Esophagus muscularis mucosa (tissue), 4 donors: ENCODE measurements at places on chromosomes 16 and 17. TPM values are rescaled to one million over a fixed set of nuclear protein-coding genes. Genes with fewer than 3 reads are reported as not detected.

DNA sequence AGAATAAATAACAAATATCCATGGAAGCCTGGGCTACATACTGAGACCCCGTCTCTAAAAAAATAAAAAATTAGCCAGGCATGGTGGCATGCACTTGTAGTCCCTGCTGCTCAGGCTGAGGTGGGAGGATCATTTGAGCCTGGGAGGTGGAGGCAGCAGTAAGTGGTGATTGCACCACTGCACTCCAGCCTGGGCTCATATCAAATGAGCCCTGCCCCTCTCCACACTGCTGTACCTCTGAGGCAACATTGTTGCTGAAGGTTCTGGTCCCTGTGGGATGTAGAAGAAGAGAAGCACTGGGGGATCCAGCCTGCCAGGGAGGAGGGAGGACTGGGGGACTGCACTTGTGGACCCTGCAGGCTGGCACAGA lies 11.4 kb upstream of the ARHGAP23 start:
- no peak for DNase-seq

- no peak for DNase-seq
These were observed 186.5 kb downstream of the PRKCA start for GRCh38 chr17:66488864-66489263.

The CCL3 gene
- not detected for total RNA-seq

DNA sequence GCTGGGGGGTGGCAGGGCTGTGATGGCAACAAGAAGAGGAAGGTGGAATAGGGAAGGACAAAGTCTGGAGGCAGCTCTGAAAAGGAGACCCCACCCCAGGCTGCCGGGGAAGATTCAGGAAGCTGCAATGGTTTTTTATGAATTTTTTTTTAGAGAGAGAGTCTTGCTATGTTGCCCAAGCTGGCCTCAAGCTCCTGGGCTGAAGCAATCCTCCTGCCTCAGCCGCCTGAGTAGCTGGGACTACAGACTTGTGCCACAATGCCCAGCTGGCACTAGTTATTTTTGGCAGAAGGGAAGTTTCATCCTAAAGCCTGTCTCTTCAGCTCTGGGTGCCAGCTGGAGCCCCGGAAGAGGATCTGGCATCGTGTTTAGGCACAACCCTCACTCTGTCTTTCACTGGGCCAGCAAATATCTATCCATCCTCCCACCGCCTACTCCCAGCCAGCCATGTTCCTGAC lies 1.3 kb upstream of the CES3 start:
- DNase-seq: no peak

The ZNF205 gene
- total RNA-seq: 25.0 TPM

GRCh38 chr17:68601565-68602288 lies 560 bp upstream of the FAM20A start:
- peak; percentile 91 for DNase-seq

DNA sequence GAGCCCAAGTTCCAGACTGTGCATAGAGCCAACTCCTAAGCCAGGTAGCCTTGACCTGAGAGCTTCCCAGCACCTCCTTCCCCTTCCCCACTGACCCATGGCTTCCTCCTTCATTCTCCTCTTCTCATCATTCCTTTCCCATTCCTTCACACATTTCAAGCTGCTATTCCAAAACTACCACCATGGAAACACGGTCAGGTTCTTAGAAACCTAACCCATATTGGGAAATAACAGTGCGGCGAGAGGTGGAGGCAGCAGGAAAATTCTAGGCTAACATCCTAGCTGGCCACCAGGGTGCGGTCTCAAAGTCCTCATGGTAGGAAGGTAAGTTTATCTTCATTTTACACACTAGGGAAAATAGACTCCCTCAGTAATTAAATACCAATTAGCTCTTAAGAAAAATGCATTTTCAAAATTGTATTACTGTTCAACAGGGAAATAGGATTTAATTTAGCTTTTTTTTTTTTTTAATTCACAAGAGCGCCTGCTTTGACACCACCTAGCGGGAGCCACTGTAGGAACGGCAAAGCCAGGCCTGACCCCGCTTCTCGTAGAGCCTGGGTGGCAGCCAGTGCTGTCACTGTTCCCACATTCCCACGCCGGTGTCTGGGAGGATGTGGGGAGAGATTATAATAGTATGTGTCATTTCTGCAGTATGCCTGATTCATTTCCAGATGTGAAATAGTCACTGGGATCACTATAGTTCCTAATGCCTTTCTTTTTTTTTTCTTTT lies 14.0 kb upstream of the SPHK1 start:
- DNase-seq: no peak

The SOST gene
- total RNA-seq: not detected

The GLP2R gene
- 16.6 TPM for total RNA-seq

DNA sequence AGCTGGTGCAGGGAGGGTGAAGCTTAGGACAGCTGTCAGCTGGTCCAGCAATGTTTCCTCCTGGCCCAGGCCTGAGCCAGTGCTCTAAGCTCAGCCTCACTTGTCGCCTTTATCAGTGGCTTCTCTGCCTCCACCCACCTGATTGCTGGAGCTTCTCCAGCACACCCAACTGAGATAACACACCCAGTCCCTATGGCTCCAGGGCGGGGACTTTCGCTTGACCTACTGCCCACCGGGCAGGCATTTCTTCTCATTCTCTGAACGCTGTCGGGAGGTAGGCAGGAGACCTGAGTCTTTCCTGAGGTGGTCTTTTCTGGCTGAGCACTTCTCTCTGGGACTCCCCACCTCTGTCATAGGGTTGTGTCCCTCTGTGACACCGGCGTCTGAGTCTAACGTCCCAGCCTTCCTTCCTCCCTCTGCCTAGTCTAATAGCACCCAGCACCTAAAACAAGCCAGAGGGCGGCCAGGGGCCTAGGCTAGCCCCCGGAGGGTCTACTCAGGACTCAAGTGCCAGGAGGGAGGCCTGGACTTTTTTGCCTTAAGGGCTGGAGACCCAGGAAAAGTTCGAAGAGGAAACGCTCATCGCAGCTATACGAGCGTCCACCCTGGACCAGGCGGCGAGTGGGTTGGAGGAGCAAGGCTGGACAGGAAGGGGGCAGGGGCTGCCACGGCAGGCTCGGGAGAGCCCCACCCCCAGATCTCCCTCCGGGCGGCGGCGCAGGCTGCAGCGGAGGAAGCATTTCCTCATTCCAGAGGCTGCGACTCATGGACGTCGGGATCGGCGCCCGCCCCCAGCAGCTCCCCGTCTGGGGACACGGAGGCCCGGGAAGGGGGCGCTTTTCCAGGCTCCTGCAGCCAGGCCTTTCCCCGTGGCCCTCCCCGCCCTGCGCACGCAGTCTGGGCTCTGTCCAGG lies 756 bp downstream of the TAX1BP3 start:
- DNase-seq: peak; percentile 94

- no peak for DNase-seq
These were observed 16.6 kb upstream of the ERN1 start for GRCh38 chr17:64146418-64147109.
